ENCODE measurements at places on chromosomes 13 and 19. TPM values are rescaled to one million over a fixed set of nuclear protein-coding genes. Genes with fewer than 3 reads are reported as not detected.
A peak's percentile ranks its signal among the peaks of the same experiment; 100 is the strongest.

The SIGLEC9 gene
- 2.4 TPM for polyA plus RNA-seq

The SOX1 gene
- polyA plus RNA-seq, result not detected

The CGB3 gene
- not detected for polyA plus RNA-seq

The TIMM13 gene
- polyA plus RNA-seq, result 76.4 TPM

The PGLYRP2 gene
- polyA plus RNA-seq, result 0.23 TPM

The RNF225 gene
- not detected for polyA plus RNA-seq

The PCSK4 gene
- not detected for polyA plus RNA-seq

The FPR3 gene
- polyA plus RNA-seq, result not detected

The TSPAN16 gene
- polyA plus RNA-seq, result not detected

The APOC4 gene
- not detected for polyA plus RNA-seq

- no peak for DNase-seq
- H3K27me3 ChIP-seq, result peaks cover 7% of the 10 kb centered on the region
- H3K4me3 ChIP-seq, result no peak overlapping the region
Measured at GRCh38 chr19:50693064-50693975, 26.3 kb downstream of the SHANK1 start.

GRCh38 chr19:40305403-40305802 is 20.3 kb upstream of the AKT2 start:
- no peaks in the 10 kb centered on the region for H3K4me1 ChIP-seq
- DNase-seq, result peak; percentile 66
- no peaks in the 10 kb centered on the region for H3K27me3 ChIP-seq

DNA sequence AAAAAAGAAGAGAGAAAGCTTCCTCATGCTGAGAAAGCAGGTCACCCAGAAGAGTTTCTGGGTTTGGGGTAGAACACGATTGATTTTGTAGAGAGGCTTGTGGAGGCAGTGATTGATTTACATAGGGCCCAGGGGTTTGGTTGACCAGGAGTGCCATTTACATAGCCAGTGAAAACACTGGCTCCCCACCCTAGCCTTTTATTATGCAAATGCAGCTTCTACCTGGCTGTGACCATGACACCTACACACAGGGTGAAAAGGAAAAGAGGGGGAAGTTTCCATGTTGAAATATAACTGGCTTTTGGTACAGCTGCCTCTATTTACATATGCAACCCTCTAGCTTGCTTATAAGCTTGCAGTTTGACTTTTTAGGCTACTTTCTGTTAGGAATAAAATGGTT is 62.0 kb downstream of the ZNF100 start:
- H3K27me3 ChIP-seq, result no peaks in the 10 kb centered on the region
- no peaks in the 10 kb centered on the region for H3K36me3 ChIP-seq
- no peak for DNase-seq
- H3K4me1 ChIP-seq, result no peaks in the 10 kb centered on the region
- H3K27ac ChIP-seq, result no peak overlapping the region

- no peaks in the 10 kb centered on the region for H3K27me3 ChIP-seq
- no peaks in the 10 kb centered on the region for H3K36me3 ChIP-seq
- DNase-seq, result no peak
- H3K27ac ChIP-seq, result no peak overlapping the region
- no peak overlapping the region for H3K4me3 ChIP-seq
Measured at GRCh38 chr13:100439247-100439970, 149.2 kb downstream of the GGACT start.

DNA sequence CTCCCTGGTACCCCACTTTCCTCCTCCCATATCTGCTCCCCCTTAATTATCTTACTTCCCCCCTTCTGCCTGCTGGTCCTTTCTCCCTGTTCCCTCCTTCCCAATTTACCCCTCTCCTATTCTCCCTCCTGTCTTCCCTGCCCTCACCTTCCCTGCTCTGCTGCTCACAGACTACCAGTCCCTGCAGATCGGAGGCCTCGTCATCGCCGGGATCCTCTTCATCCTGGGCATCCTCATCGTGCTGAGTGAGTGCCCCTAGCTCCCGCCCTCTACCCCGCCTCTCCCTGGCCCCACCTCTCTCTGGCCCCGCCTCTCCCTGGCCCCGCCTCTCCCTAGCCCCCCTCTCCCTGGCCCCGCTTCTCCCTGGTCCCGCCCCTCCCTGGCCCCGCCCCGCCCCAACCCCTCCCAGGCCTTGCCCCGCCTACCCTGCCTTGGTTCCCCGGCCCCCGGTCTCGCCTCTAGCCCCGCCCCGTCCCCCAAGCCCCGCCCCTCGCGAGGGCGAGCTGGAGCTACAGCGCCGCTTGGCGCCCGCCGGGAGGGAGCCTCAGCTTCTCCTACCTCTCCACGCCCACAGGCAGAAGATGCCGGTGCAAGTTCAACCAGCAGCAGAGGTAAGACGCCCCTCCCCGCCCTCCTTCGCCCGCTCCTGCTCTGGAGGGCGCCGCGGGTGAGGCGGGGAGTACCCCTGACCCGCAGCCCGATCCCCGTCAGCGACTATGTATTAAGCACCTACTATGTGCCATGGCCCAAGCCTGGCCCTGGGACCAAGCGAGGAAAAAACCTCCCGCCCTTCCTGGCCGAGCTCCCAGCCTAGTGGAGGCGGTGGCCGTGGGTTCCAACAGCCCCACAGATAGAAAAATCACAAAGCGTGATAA is 1.9 kb upstream of the FXYD7 start:
- peak; percentile 92 for DNase-seq
- H3K27ac ChIP-seq, result no peak overlapping the region
- no peaks in the 10 kb centered on the region for H3K36me3 ChIP-seq
- peaks cover 46% of the 10 kb centered on the region for H3K4me1 ChIP-seq

DNA sequence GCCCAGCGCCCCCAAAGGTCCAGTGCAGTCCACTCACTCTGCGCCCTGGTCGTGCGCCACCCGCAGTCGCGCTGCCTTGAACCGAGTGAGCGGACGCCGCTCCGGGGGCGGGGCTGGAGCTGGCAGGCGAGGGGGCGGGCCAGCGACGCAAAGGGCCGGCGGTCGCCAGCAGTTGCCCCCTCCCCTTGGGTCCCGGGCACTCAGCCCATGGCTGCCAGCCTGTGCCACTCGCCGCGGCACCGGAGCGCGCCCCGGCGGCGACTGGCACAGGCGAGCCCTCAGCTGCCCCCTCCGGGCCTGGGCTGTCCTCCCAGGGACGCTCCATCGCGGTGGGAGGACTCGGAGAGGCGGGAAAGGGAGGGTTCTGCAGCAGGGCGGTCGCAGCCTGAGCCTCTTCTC is at the start of gene S1PR5:
TSS of gene S1PR5 (minus strand) at position 87 of the 399 bp plus-strand sequence. CDS start 2,436 bp downstream, outside the sequence.
- H3K4me1 ChIP-seq, result peaks cover 40% of the 10 kb centered on the region
- peak within 1 kb of the TSS; percentile 21 for H3K27ac ChIP-seq
- no peaks in the 10 kb centered on the region for H3K36me3 ChIP-seq
- H3K27me3 ChIP-seq, result peaks cover 38% of the 10 kb centered on the region
- DNase-seq, result no peak

DNA sequence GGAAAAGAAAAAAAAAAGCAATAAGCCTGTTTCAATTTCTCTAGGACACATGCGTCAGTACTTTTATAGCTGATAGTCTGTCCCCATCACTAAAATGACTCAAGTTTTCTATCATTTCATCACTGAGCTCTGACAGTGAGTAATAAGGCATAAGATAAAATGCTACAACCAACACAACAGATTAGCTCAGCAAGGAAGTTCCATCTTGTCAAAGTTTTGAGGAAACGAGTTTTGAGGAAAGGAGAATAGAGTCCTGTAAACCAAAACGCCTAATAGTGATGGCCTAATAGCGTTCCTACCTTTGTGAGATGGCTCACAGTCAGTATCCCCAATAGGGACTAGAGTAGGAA is 145.1 kb downstream of the LACC1 start:
- no peak for DNase-seq
- no peaks in the 10 kb centered on the region for H3K36me3 ChIP-seq
- no peaks in the 10 kb centered on the region for H3K4me1 ChIP-seq
- no peaks in the 10 kb centered on the region for H3K27me3 ChIP-seq

DNA sequence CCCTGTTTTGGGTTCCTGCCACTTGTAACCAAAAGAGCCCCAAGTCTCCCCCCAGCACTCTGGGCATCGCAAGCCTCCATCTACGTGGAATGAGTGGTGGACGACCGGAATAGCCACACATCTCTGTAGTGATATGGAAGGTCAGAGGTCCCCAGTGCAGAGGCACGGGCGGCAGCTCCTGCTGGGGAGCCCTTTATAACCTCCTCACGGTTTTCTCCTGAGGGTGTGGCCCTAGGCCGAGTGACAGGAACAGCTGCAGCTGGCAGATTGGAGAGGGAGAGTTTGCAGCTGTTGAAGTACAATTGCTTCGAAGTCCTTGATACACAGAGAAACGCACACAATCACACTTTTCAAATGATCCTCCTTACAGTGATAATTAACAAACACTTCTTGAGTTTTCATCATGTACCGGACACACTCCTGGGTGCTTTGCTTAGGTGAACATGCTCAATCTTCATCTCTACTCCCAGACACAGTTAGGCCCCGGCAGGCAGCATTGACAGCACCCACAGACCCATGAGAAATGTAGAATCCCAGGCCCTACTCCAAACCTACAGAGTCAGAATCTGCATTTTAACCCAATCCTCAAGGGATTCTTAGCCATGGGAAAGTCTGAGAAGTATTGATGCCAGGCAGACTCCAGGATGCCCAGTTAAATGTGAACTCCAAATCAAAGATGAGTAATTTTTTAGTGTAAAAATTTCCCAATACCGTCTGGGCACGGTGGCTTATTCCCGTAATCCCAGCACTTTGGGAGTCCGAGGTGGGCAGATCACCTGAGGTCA is 4.9 kb upstream of the ZNF787 start:
- no peaks in the 10 kb centered on the region for H3K36me3 ChIP-seq
- H3K27ac ChIP-seq, result no peak overlapping the region
- no peak overlapping the region for H3K4me3 ChIP-seq
- no peak for DNase-seq

- no peak overlapping the region for H3K27ac ChIP-seq
- peaks cover 28% of the 10 kb centered on the region for H3K27me3 ChIP-seq
- no peak for DNase-seq
Measured at GRCh38 chr13:112063807-112064206, 3.1 kb upstream of the SOX1 start.

- H3K27me3 ChIP-seq, result no peaks in the 10 kb centered on the region
- H3K36me3 ChIP-seq, result no peaks in the 10 kb centered on the region
- no peak for DNase-seq
- no peaks in the 10 kb centered on the region for H3K4me1 ChIP-seq
- H3K4me3 ChIP-seq, result no peak overlapping the region
Measured at GRCh38 chr19:7287722-7288121, 6.5 kb downstream of the INSR start.

DNA sequence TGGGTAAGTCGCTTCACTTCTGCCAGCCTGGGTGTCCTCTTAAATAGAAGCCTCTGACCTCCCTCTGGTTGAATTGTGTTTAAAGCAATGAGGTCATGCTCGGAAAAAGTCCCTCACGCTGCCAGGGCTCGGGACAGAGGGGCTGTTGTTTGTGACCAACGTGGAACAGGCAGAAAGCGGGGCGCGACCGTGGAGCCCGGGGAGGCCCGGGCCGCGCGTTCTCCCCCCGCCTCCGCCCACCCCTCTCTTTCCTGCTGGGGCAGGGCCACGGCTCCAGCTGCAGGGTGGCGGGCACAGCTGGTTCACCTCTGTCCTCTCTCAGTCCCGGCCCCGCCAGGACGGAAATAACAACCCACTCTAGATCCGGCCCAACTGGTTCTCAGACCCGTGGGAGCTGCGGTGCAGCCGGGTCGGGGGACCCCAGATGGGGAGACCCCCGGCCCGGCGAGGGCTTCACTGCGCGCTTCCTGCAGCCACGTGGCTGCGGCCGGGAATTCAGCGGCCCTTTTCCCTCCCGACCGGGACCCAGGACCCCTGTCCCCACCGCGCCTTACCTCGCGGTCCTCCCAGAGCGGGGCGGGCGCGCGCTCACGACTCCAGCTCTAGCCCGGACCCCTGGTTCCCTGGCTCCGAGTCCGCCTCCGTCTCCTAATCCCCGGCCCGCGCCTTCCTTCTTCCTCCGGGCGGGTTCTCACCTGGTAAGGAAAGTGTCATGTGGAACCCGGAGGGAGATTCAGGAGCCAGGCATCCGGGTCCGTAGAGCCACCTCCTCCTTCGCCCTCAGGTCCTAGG is 1.9 kb downstream of the CDC42EP5 start:
- no peak for DNase-seq
- no peaks in the 10 kb centered on the region for H3K27me3 ChIP-seq
- no peak overlapping the region for H3K27ac ChIP-seq
- peaks cover 10% of the 10 kb centered on the region for H3K4me1 ChIP-seq
- H3K36me3 ChIP-seq, result no peaks in the 10 kb centered on the region
- no peak overlapping the region for H3K4me3 ChIP-seq

GRCh38 chr19:30047432-30047831 is 105.4 kb downstream of the URI1 start:
- no peak overlapping the region for H3K27ac ChIP-seq
- no peaks in the 10 kb centered on the region for H3K36me3 ChIP-seq
- no peak for DNase-seq
- H3K4me3 ChIP-seq, result no peak overlapping the region

- H3K27me3 ChIP-seq, result no peaks in the 10 kb centered on the region
- no peak overlapping the region for H3K4me3 ChIP-seq
- H3K4me1 ChIP-seq, result peaks cover 83% of the 10 kb centered on the region
- H3K27ac ChIP-seq, result no peak overlapping the region
- H3K36me3 ChIP-seq, result peaks cover 5% of the 10 kb centered on the region
Measured at GRCh38 chr19:19594381-19594780, 24.1 kb downstream of the PBX4 start.

DNA sequence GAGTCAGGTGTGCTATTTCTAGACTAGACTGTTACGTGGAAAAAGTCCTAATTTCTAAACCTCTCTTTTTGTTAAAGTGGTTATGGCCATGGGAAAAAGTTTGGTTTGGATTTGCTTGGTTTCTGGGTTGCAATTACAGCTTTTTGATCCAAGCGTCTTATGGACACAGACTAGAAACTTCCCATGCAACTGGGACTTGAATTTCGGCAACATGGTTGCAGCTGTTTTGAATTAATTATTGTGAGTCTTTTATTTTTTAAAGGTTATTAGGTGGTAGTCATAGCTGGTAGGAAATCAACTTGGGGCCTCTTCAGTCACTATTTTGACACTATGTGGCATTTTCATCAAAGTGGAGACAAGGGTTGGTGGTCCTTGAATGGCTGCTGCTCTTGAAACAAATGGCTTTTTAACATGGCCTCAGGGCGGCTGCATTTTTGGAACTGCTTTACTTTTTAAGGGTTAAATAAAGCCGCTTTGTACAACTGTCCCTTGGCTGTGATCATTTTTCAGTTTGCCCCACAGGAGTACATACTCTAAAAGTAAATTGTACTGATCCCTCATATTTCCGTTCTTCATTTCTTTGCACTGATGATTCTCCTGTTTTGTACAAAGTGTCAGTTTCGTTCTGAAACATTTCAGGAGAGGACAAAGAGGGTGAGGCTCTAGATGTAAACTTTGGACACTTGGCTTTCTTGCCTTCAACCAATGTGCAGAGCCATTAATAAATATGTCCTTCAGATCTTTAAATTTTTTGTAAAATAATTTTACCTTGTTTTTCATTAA is 15.9 kb downstream of the HNRNPM start:
- H3K36me3 ChIP-seq, result peaks cover 54% of the 10 kb centered on the region
- no peak for DNase-seq
- no peak overlapping the region for H3K4me3 ChIP-seq
- H3K27me3 ChIP-seq, result no peaks in the 10 kb centered on the region

Measured in CD4-positive, alpha-beta memory T cell (primary cell).